ENCODE measurements at places on chromosomes 2 and 18.

GRCh38 chr2:19916385-19916950, 14.7 kb upstream of the TTC32 start:
- DNase-seq, result no peak

GRCh38 chr2:11456251-11456650, 9.7 kb downstream of the E2F6 start:
- DNase-seq, result no peak

DNA sequence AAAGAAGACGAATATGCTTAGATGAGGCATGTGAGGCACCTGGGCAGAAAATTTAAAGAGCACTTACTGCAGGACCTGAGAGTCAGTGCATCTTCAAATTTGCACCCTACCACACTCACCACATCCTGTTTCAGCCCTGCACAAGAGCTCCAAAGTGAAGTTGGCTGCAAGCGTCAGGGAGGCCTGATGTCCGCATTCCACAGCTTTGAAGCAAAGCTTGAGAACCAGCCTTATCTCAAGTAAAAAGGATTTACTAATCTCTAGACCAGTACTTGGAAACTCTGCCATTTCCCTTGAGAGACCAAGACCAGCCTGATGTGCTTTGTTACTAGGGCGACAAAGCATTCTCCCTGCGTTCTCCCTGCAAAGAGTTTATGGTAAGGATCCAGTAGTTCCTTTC, 3.4 kb upstream of the ASNSD1 start:
- no peak for DNase-seq

GRCh38 chr2:74036450-74037195, 51.9 kb downstream of the TET3 start:
- DNase-seq, result no peak

- no peak for DNase-seq
Observed at GRCh38 chr2:226446406-226447001, 353.1 kb downstream of the IRS1 start.

DNA sequence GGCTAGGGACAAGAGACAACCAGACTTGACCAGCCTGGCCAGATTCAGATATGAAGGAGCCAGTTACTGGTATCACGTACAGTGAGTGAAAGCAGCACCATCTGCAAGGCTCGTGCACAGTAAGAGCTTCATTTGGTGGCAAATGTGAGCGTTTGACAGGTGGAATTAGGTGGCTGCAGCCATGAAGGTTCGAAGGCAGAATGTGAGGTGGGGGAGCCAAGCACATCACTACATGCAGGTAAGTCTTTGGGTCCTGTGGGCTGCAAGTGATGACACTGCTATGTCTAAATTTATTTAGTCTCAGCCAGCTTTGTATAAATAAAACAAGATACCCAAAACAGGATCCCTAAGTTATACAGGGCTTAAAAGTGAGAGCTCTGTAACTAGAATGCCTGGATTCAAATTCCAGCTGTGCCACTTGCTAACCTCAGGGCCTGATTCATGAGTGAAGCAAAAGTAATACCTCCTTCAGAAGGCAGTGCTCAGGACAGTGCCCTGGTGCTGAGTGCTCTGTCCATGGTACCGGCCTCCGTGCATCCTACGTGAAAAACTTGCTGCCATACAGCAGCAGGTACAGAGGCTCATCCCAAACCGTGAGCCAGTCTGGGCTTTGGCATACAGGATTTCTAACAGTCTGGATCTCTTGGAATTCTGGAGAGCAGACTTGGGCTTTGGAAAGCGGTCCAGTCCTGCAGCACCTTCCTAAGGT, 18.6 kb downstream of the DDX18 start:
- no peak for DNase-seq

- no peak for DNase-seq
Observed at GRCh38 chr2:56292951-56293350, 109.2 kb downstream of the CCDC85A start.

DNA sequence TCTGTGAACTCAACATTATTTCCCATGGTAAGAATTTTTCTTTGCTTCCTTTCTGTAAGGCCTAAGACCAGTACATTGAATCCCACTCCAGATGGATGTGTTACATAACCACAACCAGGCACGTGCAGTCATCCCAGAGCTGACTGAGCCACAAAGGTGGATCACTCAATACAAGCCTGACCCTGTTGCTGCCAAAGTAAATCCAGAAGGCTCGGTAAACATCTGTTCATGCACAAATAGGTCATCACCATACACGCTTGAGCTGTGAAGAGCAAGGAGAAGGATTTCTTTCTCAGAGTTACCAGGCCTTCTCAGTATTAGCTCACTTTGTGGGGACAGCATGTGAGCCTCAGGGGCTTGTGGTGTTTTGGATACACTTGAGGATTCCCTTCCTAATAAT, 791.4 kb upstream of the FANCL start:
- DNase-seq, result no peak

GRCh38 chr2:174914853-174915760, 90.1 kb downstream of the CHN1 start:
- no peak for DNase-seq

DNA sequence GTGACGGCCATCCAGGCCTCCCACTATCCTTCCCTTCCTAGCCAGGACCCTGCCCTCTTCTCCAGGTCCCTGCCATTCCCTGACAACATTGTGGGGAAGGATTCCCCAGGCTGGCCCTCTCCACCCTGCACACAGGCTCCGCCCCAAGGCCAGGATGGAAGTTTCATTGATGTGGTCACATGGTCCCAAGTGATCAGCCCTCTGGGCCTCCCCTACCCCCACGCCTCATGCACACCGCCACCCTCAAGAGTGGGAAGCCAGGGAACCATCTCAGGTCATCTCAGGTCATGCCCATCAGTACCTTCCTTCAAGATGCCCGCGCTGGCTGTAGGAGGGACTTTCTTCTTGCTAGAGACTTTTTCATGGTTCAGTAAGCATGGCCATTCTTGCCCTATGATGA, 514.8 kb upstream of the RAB6C start:
- DNase-seq, result no peak

DNA sequence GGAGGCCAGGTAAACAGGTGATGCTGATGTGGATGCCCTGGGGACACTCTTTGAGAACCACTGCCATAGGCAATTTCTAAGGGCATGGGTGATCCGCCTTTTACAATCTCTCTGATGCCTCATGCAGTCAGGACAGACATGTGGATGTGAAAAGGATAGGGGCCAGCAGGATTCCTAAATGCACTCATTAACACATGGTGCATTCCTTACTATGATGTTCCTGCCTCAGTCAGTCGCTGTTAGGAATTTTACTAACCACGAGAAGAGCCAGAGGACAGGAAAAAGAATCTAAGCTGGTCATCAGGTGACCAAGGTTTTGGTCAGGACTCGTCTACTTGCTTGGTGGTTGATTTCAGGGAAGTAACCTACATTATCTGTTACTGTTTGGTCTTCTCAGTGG, 191.0 kb downstream of the ARL4C start:
- DNase-seq, result no peak

DNA sequence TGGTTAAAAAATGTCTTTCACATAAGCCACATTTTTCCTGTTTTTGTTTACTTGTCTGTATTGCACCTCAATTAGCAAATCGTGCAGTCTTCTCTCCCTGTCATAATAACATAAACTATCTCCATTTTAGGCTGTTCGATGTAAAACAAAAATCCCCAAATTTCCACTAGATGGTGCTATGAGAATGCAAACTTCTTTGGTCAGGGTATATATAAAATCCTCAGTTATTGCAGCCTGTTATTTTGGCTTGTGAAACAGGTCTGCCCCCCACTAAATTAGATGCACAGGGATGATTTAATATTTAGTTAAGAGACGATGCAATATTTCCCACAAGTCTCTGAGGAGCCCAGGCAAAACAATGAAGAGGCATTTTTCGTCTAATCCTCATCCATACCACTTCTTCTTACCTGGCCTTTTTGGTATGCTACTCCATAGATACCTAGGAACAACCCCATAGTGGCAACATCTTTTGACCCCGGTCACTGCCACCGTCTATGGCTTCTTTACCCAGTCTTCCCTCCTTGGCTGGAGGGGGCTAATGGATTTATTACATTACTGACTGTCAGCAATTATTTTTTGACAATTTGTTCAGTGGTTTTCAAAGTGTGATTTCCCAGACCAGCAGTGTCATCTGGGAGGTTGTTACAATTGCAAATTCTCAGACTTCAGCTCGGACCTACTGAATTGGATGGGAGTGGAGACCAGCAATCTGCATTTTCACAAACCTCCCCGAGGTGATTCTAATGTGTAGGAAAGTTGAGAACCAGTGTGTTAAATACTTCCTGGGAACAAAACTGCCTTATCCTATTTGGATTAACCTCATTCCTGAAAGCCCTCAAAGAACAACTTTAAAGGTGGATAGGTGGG, 117.4 kb upstream of the CWC22 start:
- no peak for DNase-seq

DNA sequence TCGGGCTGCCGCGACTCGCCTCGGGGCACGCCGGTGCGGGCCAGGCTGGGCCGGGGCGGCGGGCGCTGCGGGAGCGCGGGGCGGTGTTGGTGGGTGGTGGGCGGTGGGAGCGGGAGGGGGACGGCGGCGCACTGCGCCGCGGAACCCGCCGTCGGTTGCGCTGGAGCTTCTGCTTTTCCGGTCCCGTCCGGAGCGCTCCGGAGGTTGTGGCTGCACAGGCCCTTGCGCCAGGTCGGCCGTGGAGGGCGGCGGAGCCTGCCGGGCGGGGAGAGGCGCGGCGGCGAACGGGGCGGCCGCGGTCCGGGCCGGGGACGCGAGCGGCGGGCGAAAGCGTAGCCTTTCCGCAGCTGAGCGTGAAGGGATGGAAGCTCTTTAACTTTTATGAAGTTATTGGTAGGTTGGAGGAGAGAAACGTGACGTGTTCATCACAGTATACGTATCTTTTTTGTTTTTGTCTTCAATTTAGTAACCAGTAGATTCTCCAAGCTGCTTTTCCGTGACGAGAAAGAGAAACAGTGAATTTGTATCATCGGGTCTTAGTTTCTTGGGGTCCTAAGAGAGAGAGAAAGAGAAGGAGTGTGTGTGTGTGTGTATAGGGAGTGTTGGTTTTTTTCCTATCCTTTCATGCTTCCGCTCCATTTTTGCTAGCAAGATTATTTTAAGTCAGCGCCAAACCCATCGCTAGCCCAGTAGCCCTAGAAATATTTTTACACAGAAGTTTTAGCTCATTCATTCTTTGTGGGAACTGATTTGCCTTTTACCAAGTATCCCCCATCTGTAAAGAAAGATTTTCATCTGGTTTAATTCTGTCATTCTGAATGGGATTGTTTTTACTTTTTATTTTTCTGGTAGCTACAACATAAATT, 535 bp downstream of the ATG4B start:
- no peak for DNase-seq

- DNase-seq, result no peak
Observed at GRCh38 chr2:81242501-81242900, 937.9 kb upstream of the LRRTM1 start.

GRCh38 chr2:153509133-153509532, 30.6 kb upstream of the RPRM start:
- no peak for DNase-seq

GRCh38 chr2:49369650-49370049, 215.3 kb upstream of the FSHR start:
- no peak for DNase-seq

- no peak for DNase-seq
Observed at GRCh38 chr2:77271262-77271661, 250.9 kb downstream of the LRRTM4 start.

DNA sequence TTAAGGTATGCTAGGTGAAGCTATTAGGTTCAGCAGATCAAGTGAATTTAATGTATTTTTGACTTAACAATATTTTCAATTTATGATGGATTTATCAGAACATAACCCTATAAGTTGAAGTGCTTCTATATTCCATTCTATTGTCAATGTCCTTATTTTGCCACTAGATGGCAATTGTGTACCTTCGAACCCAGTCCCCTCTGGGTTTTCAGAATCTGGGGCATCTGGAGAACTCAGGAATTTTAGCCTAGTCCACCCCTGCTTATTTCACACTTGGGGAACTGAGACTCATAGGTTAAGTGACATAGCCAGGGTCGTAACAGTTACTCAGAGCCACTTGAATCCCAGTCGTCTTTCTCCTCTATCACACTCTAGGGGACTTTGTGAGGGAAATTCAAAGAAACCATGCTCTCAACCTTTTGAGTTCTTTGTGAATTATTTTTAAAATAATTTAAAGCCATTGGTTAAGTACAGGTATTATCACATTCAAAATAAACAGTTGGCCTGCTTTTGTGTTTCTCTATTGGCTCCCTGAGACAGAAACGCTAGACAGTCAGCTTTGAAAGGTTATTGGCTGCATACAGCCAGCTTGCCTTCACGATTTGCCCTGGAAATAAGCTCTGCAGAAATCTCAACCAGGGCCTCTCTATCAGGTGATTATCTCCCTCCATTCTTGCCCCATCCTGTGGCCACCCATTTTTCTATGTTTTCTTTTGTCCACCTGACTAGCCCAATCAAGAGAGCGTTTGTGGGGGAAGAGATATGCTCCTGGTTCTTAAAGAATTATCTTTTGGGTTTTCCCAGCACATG, 145.0 kb downstream of the TTC27 start:
- no peak for DNase-seq

GRCh38 chr2:16396986-16397385, 268.6 kb downstream of the CYRIA start:
- no peak for DNase-seq

DNA sequence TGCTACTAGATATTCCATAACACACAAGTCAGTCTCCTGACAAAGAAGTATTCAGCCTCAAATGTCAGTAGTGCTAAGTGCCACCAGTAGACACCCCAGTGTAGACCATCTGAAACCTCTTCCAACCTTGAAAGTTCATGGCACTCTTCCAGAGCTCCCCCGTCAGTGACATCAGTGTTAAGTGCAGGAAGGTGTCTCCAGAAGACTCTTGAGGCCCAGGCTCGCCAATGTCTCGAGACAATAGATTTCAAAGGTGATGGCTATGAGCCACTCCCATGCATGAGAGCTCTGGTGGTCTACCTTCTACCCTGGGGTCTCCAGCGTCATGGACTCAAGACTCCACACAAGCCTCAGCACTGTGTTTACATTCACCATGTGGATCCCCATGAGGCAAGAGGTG, 183.8 kb downstream of the SMAD2 start:
- DNase-seq, result no peak

GRCh38 chr2:45432406-45432805, 178.7 kb downstream of the SRBD1 start:
- DNase-seq, result no peak

- DNase-seq, result no peak
Observed at GRCh38 chr18:35875566-35875965, 96.9 kb upstream of the RMP24 start.

- no peak for DNase-seq
Observed at GRCh38 chr2:219506802-219507526, 7.3 kb upstream of the ASIC4 start.

- DNase-seq, result no peak
Observed at GRCh38 chr2:181516992-181517391, 59.8 kb downstream of the ITGA4 start.

GRCh38 chr2:145025382-145025781, 505.5 kb upstream of the ZEB2 start:
- DNase-seq, result no peak

DNA sequence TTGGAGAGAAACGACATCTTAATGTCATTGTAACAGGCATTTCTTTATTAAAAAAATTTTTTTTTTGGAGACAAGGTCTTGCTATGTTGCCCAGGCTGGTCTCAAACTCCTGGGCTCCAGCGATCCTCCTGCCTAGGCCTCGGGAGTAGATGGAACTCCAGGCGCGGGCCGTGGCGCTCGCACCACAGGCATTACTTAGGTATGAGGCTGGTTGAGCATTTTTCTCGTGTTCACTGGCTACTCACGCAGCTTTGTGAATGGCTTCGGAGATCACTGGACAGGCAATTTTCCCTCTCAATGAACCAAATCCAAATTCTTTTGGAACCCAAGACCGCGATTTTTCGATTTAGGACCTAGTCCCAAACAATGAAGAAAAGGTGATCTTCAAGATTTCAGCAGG, 795 bp upstream of the TCF7L1 start:
- DNase-seq, result no peak

GRCh38 chr18:25737710-25738311, 352.6 kb downstream of the SS18 start:
- no peak for DNase-seq
